ENCODE measurements at places on chromosomes 6 and 20.

DNA sequence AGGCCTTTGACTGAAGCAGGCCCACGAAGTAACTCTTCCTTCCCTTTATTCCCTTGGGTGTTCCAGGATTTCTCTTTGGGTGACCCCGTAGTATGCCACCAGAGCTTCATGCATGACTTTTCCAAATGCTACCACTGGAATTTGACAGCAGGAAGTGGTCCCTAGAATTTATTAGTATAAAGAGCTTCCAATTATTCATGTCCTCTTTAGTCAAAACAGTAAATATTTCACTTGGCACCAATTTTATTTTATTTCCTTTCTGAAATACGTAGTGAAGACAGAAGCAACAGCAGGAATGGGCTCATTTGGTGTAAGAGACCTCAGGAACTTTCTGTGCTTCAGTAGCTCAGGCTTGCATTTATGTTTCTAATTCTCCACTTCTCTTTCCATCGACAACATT is 151.3 kb downstream of the LCA5 start:
- DNase-seq = no peak

DNA sequence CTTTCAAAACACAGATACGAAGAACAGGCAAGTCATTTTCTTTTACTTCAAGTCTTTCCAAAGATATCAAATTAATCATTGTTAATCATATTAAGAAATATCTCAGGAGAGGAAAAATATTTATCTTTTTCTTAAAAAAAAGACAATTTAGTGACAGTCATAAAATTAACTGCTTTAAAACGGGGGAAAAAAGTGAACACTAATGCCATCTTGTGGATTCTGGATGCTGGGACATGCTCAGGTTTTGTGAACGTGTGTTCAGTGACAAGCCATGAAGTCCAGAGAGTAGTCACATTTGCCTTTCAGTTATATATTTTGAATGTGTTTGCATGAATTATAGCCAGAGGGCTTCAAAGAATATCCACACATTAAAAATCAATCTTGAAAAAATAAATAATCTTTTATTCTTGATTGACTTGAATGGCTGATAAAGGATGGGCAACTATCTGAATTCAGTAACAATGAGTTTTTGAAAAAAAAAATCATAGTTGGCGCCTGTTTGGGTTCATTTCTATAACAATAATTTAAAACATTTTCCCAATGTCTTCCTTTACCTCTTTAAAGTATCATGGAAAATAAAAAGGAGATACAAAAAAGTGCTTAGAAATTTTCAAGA is 74.7 kb upstream of the NOX3 start:
- DNase-seq = peak; percentile 7

GRCh38 chr6:55014321-55015088 is 159.8 kb upstream of the HCRTR2 start:
- DNase-seq = no peak

GRCh38 chr20:17969884-17970409 is 1.1 kb downstream of the MGME1 start:
- DNase-seq = peak; percentile 26

- no peak for DNase-seq
Observed at GRCh38 chr6:124546601-124547000, 415.6 kb upstream of the RNF217 start.

DNA sequence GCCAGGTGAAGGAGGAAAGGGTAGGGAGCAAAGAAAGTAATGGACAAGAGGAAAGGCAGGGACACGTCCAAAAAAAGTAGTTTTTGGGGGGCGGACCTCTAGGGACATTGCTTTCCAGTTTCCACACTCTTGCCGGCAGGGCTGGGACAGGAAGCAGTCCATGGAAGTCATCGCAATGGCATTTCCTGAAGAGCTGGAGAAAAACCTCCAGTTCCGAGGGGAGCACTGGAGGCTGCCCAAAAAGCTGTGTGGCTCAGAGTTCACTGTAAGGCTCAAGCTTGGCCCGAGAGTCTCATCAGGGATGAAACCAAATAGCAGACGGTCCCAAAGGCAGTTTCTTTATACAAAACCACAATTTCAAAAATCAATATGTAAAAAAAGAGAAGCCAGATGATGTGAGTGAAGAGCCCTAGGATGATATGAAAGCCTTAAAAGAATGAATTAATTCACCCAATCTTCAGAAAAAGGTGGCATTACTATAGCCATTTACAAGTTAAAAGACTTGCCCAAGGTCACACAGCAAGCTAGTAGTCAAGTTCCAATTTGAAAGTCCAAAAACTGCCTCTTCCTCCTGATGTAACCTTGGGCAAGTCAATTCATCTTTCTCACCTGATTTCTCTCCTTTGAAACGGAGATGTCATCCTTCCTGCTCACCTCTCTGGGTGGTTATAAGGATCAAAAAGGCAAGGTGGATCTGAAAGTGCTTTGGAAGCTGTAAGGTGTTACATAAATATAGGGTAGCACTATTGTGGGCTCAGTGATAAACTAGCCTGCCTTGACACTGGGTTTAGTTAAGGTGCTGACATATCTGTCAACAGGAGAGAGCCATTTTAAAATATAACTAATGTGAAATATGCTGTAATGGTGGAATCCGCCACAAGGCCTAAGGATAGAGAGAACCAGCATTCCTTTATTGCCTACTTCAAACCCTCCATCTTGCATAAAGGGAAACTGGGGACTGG is 9.1 kb downstream of the BCL2L1 start:
- no peak for DNase-seq

All from GM18507 (cell line).